ENCODE measurements at places on chromosomes 16 and 17.

- no peak for DNase-seq
These were observed 61.4 kb downstream of the NXN start for GRCh38 chr17:917941-918740.

DNA sequence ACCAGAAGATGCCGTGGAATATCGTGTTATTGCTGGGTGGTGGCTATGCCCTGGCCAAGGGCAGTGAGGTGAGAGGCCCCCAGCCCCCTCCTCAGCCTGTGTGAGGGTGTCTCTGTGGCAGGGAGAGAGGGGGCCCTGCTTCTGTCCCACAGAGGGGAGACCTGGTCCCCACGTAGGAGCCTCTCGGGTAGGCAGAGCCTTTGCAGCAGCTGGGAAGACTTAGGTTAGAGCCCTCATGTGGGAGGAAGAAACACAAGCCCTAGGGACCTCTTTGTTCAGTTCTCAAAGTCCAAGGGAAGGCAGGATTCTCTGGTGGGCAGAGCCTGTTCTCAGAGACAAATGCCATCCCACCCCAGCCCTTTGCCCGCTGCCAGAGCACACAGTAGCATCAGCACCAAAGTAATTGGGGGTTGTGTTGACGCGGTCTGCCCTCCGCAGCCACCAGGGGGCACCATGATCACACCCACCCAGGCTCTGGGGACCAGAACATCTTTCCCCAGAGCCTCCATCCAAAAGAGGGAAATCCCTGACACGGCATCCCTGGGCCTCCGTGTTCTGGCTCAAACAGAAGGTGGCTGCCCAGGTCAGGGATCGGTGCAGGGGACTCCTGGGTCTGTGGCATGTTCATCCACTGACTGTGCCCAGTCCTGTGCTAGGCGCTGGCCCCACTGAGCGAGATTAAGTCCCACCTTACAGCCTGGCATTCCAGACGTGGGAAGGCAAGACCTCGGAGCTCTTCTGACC lies 11.5 kb upstream of the FOXN1 start:
- peak; percentile 71 for DNase-seq

- no peak for DNase-seq
These were observed 155.4 kb upstream of the TOM1L1 start for GRCh38 chr17:54745239-54745638.

DNA sequence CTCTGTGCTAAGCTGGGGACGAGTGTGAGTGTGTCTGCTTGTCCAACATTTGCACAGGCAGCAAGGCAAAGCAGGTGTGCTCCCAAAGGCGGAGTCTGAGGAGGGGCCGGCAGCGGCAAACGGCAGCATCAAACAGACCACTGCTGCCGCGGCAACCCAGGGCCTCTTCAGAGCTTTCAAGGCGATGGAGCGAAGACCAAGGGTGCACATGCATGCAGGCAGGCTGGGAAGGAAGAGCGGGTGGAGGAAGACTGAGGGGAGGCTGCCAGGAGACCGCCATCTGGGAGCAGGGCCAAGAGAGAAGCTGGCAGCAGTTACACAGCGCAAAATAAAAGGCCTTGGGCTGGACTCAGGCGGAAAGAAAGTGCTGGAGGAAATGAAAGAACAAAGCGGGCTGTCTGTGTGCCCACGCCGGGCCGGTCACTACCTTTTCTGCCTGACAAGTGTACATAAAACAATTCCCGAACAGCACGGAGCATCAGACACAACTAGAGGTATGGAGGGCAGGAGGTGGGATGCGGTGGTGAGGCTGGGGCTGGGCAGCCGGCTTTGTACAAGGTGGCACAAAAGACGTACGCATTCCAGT lies 8.5 kb downstream of the TIMM22 start:
- peak; percentile 86 for DNase-seq

GRCh38 chr16:66928702-66929388 lies 3.5 kb upstream of the RRAD start:
- DNase-seq: no peak

DNA sequence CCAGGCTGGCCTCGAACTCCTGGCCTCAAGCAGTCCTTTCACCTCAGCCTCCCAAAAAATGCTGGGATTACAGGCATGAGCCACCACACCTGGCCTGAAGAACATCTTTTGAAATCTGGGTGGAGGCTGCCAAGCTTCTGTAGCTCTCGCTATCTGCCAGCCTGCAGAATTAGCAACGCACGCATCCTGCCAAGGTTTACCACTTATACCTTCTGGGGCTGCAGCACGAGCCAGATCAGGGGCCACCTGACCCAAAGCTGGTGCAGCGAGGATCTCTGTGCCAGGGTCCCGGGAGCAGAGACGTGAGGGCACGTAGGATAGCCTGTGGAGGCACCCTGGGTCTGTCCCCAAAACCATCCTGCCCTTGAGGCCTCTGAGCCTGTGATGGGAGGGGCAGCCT lies 22.2 kb downstream of the SLC38A8 start:
- no peak for DNase-seq

DNA sequence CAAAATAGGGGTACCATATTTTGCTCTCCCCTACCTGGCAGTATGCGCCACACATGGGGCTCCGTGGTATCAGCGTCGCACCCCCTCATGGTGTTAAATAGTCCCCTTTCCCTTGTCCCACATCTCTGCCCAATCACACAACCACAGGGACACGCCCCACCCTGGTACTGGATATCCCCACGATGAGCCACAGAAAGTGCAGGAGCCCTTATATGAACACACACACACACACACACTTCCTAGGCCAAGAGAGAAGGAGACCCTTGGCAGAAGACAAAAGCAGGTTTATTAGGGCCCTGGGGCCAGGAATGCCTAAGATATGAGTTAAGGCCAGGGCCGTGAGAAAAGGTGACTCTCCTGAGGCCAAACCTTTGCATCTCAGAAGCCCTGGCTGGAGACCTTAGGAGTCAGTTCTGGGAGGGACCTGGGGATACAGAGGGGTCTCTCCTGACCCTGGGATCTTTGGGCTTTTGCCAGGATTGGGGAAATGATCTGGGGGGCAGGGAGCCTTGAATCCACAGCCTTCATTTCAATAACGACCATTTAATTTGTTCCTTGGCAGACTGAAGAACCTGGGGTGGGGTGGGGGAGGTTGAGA lies 11.6 kb downstream of the COPZ2 start:
- DNase-seq: no peak

GRCh38 chr17:29357821-29358232 lies 32.3 kb upstream of the TAOK1 start:
- DNase-seq: no peak

DNA sequence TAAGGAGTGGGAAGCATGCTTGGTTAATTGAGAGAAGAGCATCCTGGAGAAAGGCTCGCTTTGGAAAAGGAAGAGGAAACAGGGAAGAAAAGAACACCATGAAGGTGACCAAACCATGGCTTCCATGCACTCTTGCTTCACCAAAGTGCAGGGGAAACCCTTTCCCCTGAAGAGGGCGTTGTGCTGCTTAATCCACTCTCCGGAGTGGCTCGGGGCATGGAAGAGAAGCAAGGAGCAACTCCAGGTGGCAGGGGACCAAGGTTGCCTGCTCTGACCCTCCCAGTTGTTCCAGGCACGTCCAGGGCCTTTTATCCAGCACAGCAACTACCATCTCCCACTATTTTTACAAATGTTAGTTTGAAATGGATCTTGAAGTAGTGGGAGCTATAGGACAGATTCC lies 108.1 kb downstream of the STX8 start:
- DNase-seq: no peak

GRCh38 chr17:81701288-81702071 lies 1.7 kb upstream of the MRPL12 start:
- no peak for DNase-seq

GRCh38 chr16:22272870-22273650 lies 24.1 kb upstream of the POLR3E start:
- no peak for DNase-seq

DNA sequence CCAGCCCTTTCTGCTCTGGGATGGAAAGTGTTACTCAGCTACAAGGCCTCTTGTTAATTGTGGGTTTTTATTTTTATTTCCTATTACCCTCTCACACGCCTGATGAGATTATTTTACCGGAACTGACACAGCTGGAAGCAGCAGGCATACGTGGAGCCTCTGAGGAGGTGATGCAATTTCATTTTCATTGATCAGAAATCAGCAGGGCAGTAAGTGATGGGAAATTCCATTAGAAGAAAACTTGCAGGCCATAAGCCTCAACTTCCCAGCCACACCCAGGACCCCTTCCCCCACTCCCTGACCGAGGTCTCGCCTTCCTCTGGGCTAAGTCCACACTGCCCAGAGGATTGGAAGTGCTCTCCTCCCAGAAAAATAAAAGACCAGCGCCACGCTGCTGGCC lies 69.7 kb downstream of the ZFHX3 start:
- DNase-seq: no peak

- DNase-seq: no peak
These were observed 26.3 kb downstream of the LAT start for GRCh38 chr16:29011112-29011511.

GRCh38 chr17:28282596-28282995 lies 36.4 kb upstream of the TMEM97 start:
- DNase-seq: peak; percentile 17

DNA sequence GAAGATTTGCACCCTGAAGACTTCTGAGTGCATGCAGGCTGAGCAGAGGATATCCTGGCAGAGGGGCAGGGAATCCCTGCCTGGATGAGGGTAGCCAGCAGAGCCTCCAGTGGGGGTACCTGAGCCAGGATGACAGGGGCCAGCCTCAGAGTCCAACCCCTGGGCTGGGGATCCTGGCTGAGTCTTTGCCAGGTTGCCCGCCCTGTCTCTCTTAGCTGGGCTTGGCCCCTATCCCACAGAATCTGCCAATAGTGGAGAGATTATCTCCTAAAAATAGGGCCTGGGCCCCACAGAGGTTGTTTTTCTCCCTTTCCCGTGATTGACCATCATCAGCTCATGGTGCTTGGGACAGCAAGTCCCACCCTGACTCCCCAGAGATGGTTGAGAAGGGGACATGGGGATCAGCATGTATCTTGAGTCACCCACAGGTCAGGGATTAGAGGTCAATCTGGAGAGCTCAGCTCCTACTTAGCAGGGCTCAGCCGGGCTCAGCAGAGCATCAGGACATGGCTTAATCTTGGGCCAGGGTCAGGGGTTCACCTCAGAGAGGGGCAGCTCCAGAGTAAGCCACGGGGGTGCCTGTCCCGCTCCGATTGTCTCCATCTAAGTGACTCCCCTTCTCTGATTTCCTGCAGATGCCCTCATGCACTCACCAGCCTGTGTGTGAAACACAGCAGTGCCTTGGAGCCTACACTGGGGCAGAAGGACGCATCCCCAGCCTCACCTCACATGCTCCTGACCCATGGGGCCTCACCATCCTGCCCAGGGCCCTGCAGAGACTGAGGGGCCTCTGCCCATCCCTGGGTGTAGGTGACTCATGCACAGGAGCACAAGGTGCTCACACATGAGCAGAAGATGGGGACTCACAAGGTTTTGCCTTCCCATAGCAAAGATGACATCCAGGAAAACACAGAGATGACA lies 11.5 kb downstream of the CDH16 start:
- DNase-seq: no peak

- DNase-seq: no peak
These were observed 161.5 kb downstream of the FTO start for GRCh38 chr16:53865494-53865863.

- DNase-seq: no peak
These were observed 16.3 kb downstream of the HS3ST4 start for GRCh38 chr16:25707982-25708583.

- no peak for DNase-seq
These were observed 51.3 kb upstream of the RBBP6 start for GRCh38 chr16:24488045-24488444.

DNA sequence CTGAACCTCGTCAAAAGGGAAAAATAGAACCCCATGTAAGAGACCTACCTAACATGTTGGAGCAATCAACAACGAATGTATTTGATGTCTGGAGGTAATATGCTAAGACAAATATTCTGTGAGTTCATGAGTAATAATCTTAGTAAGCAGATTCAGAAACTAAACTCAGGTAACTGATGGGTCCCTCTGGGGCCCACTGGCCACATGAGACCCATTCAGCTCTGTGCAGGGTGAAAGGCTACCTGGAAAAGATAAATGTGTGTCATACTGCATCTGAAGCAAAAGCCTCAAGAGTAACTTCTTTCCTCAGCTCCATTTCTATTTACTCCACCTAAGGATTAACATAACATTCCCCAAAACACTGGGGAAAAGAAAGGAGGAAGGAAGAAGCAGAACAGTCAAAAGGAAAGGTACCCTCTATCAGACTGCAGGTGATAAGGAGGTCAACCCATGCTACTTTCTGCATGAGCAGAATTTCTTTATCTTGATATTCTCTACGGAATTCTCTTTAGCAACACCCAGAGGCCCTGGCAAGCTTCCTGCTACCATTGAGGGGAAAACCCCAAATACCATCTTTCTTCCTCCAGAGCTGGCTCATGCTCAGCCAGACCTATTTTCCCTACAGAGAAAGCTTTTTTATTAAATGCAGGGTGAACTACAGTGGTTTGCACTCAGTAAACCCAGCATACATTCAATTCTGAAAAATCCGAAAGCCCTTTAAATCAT lies 37.7 kb upstream of the ABCA6 start:
- DNase-seq: peak; percentile 48

GRCh38 chr17:74289688-74290087 lies 15.7 kb downstream of the DNAI2 start:
- DNase-seq: no peak

GRCh38 chr17:76176701-76177574 lies 35.9 kb upstream of the FOXJ1 start:
- no peak for DNase-seq

DNA sequence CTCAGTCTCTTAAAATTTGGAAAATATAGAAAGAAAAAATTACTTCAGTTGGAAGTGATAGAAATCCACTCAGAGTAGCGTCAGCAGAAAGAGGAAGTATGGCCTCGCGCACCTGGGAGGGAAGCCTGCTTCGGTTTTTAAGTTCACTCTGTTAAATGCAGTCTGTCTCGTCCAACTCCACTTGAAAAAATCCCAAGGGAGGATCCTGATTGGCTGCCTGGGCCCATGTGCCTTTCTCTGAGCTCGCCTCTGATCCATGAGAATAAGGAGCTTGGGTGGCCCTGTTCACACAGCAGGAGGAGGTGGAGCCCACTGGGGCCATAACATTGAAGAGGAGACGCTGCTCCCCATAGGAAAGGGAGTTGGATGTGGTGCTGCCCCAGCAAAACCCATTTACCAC lies 40.7 kb downstream of the DNAJA2 start:
- no peak for DNase-seq

DNA sequence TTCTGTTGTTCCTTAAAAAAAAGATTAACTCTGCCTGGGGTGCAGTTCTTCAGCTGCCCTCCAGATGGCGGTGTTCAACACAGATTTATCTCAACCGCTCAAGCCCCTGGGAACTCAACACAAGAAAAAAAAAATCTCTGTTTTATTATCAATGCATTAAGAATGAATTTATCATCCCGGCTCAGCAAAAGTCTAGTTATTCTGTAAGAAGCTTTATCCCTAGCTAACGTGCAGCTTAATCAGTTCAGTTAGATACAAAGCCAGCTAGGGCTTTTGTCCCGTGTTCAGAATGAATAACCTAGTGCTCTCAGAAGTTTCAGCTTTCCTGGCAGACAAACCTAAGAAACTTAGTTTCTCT lies 475.9 kb upstream of the CCL2 start:
- peak; percentile 36 for DNase-seq
